CD14-positive monocyte (primary cell): ENCODE measurements at places on chromosomes 13 and 19. TPM values are rescaled to one million over a fixed set of nuclear protein-coding genes. Genes with fewer than 3 reads are reported as not detected.
A peak's percentile ranks its signal among the peaks of the same experiment; 100 is the strongest.

The UBE2S gene
- 16.1 TPM for polyA plus RNA-seq

- H3K27ac ChIP-seq: no peak overlapping the region
- no peak for DNase-seq
- no peaks in the 10 kb centered on the region for H3K27me3 ChIP-seq
- no peak overlapping the region for H3K4me3 ChIP-seq
- no peaks in the 10 kb centered on the region for H3K4me1 ChIP-seq
- no peaks in the 10 kb centered on the region for H3K36me3 ChIP-seq
Measured at GRCh38 chr13:103894626-103895025, 828.4 kb upstream of the SLC10A2 start.

DNA sequence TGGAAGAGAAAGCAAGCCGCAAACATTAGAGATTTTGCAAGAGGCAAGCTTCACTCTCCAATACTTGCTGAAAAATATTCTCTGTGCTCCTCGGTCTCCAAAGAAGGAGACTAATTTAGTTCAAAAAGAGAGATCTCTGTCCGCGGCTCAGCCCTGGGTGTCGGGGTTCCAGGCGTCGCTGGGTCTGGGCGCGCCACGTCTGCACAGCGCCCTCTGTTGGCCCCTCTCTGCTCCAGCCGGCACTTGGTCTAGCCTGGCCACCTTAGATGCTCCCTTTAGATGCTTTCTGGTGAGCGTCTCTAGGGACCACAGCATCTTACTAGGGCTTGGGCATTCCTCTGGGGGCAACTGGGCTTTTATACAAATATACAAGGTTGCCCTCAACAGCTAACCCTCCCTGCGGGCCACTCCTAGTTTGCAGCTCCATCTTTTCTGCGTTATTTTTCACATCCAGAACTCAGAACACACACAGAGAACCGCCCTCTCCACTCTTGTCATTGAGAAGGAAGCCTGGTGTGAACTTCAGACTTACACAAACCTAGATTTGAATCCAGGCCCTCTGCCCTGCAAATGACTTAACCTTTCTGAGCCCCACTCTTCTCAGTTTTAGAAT, 78.3 kb downstream of the CYSLTR2 start:
- peak overlapping the region; percentile 32 for H3K27ac ChIP-seq
- peaks cover 9% of the 10 kb centered on the region for H3K4me1 ChIP-seq
- DNase-seq: peak; percentile 40
- H3K36me3 ChIP-seq: no peaks in the 10 kb centered on the region

DNA sequence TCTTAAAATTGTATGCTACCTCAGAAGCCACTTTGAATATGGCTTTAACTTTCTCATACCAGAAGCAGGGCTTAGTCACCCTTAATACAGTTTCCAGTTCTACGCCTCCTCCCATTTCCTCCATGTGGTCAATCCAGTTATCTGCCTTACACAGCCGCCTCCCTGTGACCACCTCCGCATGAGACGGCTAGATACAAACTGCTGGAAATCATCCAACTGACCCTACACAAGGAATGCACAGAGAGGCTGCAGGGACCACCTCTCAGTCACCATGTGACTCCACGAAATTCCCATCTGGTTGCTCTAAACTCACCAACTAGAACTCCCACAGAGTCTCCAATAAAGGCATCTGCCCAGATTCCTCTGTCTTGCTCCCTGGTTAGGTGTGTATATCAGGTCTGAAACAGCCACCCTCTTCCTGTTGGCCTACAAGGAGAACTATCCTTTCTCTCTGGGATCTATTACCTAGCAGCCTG, 6.8 kb downstream of the ZNF564 start:
- H3K27ac ChIP-seq: no peak overlapping the region
- peaks cover 89% of the 10 kb centered on the region for H3K36me3 ChIP-seq
- DNase-seq: no peak
- H3K27me3 ChIP-seq: no peaks in the 10 kb centered on the region
- no peaks in the 10 kb centered on the region for H3K4me1 ChIP-seq

- H3K36me3 ChIP-seq: no peaks in the 10 kb centered on the region
- H3K27me3 ChIP-seq: no peaks in the 10 kb centered on the region
- H3K27ac ChIP-seq: no peak overlapping the region
- no peak overlapping the region for H3K4me3 ChIP-seq
- DNase-seq: no peak
- peaks cover 3% of the 10 kb centered on the region for H3K4me1 ChIP-seq
Measured at GRCh38 chr19:35696835-35697234, 7.5 kb upstream of the ZBTB32 start.
